GM12865 (cell line): ENCODE measurements at places on chromosomes 16 and 17.

DNA sequence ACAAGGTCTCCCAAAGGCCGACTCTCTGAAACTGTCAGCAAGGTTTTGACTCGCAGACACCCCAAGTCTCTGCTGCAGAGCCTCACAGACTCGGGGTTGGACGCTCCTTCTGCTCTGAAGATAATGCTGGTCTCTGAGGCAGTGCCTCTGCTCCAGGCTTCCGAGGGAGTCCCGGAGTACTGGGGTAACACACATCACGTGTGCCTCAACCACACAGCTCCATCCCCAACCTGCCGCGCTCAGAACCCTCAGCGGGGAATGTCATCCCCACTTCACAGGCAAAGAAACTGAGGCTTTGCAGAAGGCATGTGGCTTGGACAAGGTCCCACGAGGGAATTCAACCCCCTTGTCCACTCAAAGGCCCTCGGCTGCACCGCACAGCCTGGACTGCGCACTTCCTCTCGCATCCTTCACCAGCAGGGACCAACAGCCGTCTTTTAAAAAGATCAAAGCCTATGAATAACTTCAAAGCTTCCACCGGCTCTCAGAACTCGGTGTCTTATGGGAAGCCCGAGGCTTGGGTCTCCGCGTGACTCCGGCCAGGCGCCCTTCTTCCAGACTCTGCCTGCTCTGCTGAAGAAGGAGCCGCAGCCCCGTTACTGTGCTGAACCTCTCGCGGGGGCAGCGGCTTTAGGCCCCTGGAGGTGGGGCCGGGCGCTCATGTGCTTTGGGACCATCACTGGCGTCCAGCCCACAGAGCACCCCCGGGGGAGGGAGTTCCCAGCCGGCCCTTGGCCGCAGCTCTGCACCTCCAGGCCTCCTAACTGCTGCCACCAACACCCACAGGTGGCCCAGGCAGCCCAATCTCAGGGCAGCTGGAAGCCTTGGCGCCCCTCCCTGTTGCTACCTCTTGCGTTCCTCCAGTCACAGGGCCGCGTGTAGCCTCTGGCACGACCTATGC, 2.2 kb downstream of the TMEM204 start:
- DNase-seq, result no peak

- no peak for DNase-seq
Measured at GRCh38 chr16:22397464-22397863, 23.0 kb upstream of the CDR2 start.

- no peak for DNase-seq
Measured at GRCh38 chr17:41457676-41458075, 9.5 kb downstream of the KRT32 start.

DNA sequence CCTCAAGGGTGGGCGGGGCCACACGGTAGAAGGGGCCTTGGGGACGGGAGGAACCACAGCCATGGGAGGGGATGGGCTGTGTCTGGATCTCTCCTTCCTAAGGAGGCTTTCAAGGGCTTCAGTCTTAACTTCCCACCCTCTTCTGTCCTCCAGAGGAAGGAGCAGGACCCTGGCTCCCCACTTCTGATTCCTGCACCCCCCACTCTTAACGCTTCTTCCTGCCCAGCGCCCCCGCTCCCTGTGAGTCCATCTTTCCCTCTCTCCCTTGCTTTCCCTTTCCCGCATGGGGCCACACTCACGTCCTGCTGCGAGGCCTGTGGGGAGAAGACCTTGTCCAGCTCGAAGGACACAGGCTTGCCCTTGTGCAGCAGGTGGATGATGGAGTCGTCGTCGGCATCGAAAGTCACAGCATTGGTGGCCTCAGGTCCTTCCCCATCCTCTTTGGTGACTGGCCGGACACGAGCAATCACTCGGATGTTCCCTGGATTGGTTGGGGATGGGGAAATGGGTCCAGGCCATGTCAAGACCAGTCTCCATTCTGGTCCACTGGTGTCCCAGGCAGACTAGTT, 29.7 kb downstream of the KATNB1 start:
- no peak for DNase-seq

DNA sequence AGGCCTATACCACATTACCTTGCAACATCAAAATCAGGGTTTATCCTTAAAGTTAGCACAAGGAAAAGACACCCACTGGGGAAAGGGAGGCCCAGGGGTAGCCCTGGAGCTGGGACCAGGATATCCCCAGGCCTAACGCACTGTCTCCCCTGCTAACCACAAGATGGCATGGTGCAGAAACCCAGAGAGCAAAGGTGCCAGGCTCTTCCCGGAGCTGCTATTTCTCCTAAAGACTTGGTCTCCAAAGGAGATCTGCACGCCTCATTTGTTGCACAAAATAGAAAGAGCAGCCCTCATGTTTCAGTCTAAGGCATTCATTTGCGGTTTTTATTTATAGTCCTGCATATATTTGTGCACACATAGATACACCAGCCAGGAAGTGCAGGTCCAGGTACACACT, 408.6 kb downstream of the SOX9 start:
- no peak for DNase-seq

DNA sequence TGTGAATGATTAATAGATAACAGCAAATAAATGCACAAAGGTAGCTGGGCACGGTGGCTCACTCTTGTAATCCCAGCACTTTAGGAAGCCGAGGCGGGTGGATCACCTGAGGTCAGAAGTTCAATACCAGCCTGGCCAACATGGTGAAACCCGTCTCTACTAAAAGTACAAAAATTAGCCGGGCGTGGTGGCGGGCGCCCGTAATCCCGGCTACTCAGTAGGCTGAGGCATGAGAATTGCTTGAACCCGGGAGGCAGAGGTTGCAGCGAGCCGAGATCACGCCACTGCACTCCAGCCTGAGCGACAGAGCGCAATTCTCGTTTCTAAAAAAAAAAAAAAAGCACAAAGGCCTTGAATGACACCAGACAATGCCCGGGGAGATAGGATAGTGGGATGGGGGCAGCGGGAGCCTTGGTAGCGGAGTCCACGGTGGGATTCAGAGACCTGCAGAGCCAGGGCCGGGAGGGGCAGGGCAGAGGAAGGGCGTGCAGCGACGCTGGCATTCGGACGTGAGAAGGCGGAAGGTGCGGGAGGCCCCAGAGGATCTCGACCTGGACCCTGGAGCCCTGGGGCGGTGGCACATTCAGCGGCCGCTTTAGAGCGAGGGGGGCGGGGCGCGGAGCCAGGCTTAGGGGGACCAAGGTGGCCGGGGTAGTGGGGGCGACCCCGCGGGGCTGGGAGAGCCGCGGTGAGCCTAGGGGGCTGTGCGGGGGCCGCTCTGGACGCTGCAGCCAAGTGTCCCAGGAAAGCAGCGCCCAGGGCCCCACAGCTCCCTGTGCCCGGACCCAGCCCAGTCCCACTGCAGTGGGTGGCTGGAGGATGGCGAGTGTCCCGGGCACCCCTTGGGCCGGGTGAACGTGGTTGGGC, 999 bp upstream of the FLYWCH2 start:
- peak; percentile 47 for DNase-seq

GRCh38 chr17:29091606-29092289, 48.8 kb downstream of the PIPOX start:
- DNase-seq, result no peak

DNA sequence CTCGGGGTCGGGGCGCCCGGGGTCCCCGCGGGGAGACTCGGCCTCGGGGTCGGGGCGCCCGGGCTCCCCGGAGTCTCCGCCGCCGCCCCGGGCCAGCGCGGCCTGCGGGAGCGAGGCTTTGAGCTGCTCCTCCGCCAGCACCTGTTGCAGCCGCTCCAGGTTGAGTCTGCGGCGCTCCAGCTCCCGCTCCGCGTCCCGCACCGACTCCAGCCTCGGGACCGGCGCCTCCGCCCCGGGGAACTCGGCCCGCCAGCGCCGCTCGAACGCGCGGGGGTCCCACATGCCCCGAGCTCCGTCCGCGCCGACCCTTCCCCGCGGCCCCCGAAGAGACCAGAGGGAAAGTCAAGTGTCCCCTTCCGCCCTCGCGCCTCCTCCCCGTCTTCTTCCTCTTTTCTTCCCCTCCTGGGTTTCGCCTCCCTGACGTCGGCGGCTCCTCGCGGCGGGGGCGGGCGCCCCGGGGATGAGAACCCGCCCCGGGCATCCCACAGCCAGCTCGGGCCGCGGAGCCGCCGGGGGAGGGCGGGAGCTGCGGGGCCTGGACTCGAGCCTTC, 40.8 kb upstream of the BHLHA9 start:
- DNase-seq, result peak; percentile 85

DNA sequence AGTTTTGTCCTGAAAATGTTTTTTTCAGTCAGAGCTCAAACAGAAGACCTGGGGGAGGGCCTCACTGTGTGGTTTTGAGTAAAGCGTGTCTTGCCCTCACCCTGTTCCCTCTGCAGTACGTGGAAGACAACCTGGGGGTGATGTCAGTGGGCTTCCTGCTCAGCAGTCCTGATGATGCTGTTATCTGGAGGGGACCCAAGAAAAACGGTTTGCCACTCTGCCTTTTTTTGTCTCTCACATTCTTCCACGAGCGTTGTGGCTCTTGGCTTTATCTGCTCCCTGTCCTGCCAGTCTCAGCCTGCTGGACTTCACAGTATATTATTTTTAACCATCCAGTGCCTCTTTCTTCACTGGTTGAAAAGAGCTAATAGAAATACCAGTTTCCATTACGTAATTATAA, 12.9 kb downstream of the NUBP1 start:
- no peak for DNase-seq

- peak; percentile 66 for DNase-seq
Measured at GRCh38 chr17:21034340-21035235, 8.2 kb downstream of the USP22 start.

DNA sequence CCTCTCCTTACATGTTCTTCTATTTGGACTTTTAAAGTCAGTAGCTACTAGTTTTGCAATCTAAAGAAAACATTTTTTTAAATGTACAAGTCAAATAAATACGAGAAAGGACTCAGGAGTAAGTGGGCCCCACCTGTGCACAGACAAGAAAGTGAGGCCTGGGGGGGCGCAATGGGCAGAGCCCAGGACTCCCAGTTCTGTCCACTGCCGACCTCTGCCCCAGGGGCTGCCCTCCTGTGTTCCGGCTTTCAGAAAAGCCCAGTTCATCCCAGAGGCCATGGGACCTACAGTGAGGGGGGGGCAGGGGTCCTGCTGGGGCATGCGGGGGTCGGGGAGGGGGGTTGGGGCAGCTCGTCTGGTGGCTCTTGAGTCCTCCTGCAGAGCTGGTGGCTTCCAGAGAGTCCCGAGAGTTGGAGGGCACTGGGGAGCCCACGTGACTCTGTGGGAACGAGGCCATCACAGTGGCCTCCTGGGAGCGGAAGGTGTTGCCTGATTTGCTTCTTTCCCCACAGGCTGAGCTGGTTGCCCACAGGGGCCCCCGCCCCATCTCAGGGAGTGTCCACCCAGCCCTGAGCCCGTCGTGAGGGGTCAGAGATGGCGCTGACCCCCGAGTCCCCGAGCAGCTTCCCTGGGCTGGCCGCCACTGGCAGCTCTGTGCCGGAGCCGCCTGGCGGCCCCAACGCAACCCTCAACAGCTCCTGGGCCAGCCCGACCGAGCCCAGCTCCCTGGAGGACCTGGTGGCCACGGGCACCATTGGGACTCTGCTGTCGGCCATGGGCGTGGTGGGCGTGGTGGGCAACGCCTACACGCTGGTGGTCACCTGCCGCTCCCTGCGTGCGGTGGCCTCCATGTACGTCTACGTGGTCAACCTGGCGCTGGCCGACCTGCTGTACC, 2.4 kb downstream of the UTS2R start:
- DNase-seq, result no peak

DNA sequence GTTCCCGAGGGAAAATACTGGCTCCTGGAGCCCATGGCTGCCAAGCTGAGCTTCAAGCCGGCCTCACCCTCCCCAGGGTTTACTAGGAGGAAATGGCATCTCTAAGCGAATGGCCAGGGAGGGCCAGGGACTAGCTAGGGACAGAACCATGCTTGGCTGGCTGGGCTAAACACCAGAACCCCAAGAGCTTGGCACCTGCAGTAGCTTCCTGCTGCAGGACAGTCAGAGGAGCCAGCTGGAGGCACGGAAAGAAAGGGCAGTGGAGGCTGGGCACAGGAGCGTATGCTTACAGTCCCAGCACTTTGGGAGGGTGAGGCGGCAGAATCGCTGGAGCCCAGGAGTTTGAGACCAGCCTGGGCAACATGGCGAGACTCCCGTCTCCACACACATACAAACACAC, 33.7 kb downstream of the PEMT start:
- DNase-seq, result no peak

DNA sequence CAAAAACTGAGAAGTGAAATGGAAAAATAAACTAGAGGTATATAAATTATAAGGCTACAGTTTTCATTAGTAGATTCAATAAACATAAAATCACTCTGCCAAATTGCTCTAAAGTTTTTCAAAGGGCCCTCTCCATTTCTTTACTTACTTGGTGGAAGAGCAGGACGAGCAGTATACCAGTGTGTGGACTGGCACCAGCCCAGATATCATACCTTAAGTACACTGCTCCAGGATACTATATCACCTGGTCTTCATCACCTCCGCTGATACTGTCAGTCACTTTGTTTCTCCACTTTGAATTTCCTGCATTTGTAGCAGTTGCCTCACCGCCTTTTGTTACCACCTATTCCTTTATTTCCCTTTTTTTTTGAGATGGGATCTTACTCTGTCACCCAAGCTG, 37.6 kb downstream of the MAP3K3 start:
- DNase-seq, result no peak

GRCh38 chr17:79742951-79743476, 12.3 kb downstream of the ENPP7 start:
- DNase-seq, result no peak

DNA sequence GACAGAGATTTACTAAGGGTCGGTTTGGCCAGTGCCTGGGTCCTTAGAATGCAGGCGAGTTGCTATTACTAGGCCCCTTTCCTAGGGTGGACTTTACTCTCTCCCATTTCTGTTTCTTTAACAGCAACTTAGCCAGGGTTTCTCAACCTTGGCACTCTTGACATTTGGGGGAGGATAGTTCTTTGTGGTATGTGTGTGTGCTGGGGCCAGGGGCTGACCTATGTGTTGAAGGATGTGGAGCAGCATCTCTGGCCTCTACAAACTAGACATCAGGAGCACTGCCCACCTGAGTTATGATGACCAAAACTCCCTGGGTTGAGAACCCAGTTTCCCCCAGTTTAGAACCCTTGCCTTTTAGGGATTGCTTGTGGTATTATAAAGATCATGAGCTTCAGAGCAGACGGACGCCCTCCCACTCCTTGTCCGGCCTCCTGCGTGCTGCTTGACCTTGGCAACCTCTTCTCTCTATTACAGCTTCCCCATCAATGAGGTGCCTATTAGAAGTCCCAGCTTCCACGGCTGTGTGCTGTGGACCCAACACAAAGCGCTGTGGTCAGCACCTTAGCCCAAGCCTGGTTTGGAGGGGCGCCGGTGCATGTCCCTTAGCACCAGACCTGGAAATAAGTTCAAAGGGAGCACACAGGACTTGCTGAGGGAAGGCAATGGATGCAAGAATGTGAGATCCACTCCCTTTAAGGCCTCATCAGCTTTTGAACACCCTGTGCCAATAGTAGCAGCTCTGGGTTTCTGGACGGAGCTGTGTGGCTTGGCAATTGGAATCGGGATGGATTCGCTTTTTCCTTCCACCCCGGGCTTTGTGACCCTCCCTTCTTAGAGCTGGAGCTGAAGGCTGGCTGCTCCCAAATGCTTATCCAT, 239.2 kb upstream of the MAF start:
- no peak for DNase-seq
